GM04504 (cell line): ENCODE measurements at places on chromosomes 1 and 21.

GRCh38 chr1:226881515-226882185, 11.2 kb downstream of the PSEN2 start:
- DNase-seq = no peak

- DNase-seq = no peak
Observed at GRCh38 chr1:119294199-119294598, 74.4 kb upstream of the HAO2 start.

DNA sequence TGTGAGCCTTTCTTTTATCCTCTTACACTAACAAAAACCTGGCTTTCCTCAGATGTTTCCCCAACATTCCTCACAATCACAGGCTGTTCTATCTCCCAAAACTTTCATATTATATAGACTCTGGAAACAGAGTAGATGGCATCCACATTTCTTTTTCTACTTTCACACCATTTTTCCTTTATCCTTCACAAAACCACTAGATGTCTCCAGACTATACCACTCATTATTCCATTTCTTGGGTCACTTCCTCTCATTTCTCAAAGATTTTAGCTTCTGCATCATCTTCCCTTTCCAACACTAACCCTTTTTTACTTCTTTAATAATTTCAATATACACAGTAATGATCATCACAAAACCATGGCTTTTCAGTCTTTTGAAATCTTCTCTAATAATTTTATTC, 286.0 kb upstream of the DEPDC1 start:
- DNase-seq = no peak

DNA sequence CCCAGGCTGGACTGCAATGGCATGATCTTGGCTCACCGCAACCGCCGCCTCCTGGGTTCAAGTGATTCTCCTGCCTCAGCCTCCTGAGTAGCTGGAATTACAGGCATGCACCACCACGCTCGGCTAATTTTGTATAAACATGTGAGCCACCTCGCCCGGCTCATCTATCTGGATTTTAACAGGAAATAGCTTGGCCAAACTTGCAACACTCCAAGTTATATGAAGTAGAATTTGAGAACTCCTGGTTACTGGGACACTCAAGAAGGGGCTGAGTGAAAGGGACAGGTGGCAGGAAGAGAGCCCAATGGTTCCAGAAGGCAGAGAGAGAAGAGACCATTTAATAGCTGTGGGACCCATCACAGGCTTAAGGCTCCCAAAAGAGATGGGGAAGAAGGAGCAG, 2.9 kb upstream of the GPX7 start:
- DNase-seq = no peak
